AG09319 (cell line): ENCODE measurements at places on chromosomes 2 and 18.
A peak's percentile ranks its signal among the peaks of the same experiment; 100 is the strongest.

DNA sequence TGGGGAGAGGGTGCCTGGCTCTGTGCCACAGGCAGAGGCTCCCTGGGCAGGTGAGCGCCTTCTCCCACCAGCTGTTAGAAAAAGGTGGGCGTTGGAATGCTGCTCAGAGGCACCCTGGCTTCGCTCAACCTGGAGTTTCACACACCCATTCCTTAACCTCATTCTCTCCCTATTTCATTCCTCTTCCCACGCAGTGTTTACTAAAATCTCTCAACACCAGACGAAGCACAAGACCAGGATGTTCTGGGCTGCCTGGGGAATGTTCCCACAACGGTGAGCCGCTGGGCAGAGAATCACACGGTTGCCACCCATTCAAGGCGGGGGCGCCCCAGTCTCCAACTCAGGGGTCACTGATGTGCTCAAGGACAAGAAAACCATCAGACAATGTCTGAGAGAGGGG is 64.5 kb downstream of the TGFA start:
- no peak for DNase-seq

- DNase-seq = no peak
Measured at GRCh38 chr2:96534141-96534540, 2.4 kb upstream of the ARID5A start.

DNA sequence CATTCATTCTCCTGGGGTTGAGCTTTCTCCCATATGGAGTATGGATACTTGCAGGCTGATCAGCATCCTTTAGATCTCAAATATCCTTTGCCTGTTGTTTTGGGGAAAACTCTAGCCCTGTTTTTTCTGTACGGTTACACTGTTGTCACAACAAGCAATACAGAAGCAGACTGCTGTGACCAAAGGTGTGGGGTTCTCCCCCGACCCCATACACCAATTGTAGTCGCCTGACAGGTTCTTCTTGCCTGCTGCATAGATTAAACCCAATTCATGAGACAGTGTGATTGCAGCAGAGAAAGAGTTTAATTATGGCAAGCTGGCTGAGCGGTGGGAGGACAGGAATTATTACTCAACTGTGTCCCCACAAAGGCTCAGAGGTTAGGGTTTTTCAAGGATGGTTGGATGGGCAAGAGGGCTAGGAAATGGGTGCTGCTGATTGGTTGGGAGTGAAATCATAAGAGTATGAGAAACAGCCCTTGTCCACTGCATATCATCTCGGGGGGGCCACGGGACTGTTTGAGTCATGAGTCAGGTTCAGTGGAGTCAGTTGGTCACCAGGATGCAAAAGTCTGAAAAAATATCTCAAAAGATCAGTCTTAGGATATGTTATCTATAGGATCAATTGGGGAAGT is 40.6 kb downstream of the ITGB1BP1 start:
- DNase-seq = no peak

DNA sequence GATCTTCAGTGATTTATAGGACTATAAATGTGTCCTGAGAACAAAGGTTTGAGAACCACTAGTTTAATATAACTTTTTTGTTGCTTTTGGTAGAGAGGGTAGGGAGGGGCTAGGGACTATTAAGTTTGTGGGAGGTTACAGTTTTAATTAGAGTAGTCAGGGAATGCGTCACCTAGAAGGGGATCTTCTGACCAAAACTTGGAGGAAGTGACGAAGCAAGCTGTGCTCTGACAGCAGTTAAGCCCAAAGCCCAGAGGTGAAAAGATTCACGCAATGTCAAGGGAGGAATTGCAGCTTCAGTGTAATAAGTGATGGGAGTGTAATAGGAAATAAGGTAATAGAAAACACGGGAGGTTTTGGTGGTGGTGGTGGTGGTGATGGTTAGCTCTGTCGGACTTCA is 8.1 kb downstream of the TDRD15 start:
- DNase-seq = no peak

- no peak for DNase-seq
Measured at GRCh38 chr2:6832596-6833299, 33.0 kb downstream of the CMPK2 start.

DNA sequence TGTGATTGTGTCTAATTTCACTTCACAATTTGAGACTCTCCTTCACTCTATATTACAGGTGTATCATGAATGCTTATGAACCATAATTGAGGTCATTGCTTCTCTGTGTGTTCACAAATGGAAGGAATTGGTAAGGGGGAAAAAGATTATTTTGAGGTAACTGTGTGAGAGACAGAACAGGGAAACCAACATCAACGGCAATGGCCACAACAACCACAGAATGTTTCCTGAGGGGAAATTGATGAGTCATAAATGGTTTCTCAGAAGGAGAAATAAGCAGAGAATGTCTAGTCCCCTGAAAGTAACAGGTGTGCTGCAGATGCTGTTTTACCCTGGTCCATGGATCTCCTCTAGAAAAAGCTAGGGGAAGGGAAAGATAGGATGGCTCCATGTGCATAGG is 361.2 kb upstream of the GALNT5 start:
- no peak for DNase-seq

- no peak for DNase-seq
Measured at GRCh38 chr2:235663875-235664274, 170.0 kb downstream of the AGAP1 start.

DNA sequence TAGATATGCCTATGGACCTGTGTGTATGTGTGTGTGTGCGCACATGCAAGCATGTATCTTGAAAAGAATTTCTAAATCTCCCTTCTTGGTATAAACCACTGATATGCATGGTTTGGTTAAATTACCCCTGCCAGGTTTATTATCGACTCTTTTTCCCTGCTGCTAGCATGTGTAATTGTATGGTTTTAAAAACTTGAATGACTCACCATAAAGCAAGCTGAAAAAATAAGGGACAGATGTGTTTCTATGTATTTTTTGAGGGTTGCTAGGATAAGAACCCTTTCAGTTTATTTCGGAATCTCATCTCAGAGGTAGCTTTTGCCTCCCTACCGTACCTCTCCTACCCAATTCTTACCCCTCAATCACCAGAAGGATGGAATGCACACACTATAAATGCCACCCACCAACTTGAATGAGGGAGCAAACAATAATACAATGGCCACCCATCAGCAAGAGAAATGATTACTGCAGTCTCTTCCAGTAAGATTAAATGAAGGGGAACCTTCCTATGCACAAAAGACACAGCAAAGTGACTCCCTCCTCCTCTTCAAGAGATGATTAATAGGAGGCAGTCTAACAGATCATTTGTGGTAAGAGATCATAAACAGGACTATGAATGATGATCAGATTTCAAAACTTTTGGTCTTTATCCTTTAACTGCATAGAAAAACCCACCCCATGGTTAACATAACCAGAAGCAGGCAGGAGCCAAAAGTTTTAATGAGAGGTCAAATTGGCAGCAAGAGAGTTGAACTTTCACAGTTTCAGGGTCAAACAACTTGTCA is 357.2 kb downstream of the SATB2 start:
- peak; percentile 56 for DNase-seq

GRCh38 chr2:98516571-98516970 is 71.9 kb downstream of the INPP4A start:
- DNase-seq = no peak

GRCh38 chr2:696463-696862 is 19.3 kb upstream of the TMEM18 start:
- no peak for DNase-seq
